ENCODE measurements at places on chromosomes 3 and 15.
A peak's percentile ranks its signal among the peaks of the same experiment; 100 is the strongest.

GRCh38 chr15:57559875-57560274 lies 31.8 kb upstream of the MYZAP start:
- peak; percentile 67 for DNase-seq

DNA sequence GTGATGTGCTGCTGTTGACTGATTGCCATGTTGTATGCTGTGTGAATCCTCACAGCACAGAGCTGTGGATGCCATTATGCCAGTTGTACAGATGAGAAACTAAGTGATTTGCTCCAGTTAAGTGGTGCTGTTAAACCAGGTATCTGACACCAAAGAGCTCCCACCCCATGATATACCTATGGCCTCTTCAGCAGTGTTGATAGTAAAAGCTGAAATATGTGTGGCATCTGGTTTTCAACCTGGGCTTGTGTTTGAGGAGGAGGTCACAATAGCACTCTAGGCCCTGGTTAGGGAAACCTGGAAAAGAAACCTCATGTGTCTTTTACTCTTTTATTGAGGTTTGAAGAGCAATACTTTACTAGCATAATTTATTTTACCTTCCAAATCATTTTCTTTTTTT lies 21.4 kb downstream of the RAD54L2 start:
- DNase-seq: no peak

GRCh38 chr15:60414016-60414682 lies 16.4 kb upstream of the ANXA2 start:
- DNase-seq: no peak

DNA sequence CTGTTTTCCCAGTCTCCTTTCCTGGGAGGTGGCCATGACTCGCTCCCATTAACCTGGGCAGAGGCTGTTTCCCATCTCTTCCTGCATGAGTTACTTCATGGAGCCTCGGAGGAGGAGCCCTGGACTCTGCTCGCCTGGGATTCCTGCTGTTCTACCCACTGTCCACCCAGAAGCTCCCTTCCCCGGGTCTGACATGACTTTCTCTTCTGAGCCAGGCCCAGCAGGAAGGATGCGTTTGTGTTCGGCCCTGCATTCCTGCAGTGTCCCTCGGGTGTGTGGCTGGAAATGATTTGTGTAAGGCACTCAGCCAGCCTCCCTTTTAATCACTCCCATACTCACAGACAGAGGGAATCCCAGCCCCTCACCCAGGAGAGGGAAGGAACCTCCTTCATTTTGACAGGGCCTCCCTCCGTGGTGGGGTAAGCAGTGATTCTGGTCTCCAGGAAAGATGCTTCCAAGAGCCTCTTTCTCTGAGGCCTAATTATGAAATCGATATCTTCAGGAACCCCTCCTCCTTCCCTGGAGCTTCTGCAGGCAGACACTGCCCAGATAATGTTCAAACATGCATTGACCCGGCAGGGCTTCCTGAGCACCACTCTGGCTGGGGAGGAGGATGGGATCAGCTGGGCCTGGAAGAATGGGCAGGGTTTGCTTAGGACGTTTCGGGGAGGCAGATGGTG lies 41.6 kb upstream of the DLG1 start:
- no peak for DNase-seq

- DNase-seq: no peak
Observed at GRCh38 chr3:1348547-1348946, 255.7 kb downstream of the CNTN6 start.

DNA sequence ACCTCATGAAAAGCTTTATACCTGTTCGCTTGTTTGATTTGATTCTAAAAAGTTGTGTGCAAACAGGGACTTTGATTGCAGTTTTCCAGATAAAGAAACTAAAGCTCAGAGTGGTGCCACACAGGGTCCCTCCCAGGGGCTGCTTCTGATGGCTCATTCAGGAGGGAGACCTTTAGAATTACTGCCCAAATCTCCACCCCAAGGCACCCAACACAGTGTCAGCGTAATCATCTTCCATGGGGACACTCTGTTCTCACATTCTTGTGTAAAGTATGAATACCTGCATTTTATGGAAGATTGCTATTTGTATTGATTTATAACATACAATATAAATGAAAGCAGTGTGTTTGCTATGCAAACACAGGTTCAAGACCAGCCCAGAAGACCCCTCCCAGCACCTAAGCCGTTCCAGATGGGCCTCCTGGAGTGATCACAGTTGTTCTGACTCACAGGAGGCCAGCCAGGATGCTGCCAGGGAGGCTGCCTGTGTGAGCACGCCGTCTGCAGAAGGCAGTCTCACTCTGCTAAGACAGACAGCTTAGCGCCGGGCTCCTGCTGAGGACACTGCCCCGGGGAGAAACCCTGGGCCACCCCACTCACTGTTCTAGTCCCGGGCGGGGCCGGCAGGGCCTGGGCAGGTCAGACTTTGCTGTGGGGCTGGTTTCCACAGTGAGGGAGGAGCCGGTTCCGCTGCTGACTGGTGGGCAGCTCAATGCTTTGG lies 185.6 kb downstream of the FAM43A start:
- DNase-seq: no peak

DNA sequence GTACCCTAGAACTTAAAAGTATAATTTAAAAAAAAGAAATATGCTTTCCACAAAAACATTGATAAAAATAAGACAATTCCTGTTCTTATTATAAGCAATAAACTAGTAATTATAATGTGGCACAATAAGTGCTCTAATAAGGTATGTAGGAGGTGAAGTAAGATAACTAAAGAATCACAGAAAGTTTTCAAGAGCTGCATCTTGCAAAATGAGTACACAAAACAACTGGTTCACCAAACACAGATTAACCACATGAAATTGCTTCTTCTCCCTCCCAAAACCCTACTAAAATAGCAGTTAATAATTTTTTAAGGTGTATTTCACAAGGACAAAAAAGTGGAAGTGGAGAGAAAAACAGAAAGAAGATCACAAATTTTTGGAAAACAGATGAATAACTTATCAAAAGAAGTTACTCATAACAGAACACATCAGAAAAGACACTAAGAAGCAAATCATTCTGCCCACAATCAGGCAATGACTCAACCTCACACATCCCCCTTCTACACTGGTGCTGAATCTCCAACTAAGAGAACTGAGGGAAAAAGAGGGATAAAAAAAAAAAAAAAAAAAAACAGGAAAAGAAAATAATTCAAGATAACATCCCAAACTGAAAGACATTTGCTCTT lies 64.2 kb downstream of the TBC1D5 start:
- DNase-seq: no peak

DNA sequence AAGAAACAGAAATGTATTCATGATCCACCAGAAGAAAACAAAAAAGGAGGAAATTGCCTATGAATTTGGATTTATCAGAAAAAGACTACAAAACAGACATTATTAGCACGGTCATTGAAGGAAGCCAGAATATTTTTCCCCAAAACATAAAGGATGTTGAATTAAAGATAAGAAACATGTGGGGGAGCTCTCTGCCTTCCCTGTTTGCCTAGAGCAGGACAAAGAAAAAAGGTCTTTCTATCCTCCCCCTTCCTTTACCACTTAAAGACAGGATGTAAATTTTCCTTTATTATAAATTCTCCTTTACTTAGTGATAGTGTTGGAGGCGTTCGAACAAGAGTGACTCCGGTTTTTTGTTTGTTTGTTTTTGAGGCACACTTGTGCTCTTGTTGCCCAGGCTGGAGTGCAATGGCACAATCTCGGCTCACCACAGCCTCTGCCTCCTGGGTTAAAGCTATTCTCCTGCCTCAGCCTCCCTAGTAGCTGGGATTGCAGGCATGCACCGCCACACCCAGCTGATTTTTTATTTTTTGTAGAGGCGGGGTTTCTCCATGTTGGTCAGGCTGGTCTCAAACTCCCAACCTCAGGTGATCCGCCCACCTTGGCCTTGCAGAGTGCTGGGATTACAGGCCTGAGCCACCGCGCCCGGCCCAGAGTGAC lies 14.9 kb upstream of the RPN1 start:
- DNase-seq: no peak

- DNase-seq: no peak
Observed at GRCh38 chr3:162641317-162641716, 1144.7 kb downstream of the OTOL1 start.

GRCh38 chr15:45471151-45471550 lies 51.4 kb downstream of the SLC30A4 start:
- no peak for DNase-seq

- DNase-seq: no peak
Observed at GRCh38 chr3:179701176-179701827, 48.5 kb downstream of the USP13 start.

DNA sequence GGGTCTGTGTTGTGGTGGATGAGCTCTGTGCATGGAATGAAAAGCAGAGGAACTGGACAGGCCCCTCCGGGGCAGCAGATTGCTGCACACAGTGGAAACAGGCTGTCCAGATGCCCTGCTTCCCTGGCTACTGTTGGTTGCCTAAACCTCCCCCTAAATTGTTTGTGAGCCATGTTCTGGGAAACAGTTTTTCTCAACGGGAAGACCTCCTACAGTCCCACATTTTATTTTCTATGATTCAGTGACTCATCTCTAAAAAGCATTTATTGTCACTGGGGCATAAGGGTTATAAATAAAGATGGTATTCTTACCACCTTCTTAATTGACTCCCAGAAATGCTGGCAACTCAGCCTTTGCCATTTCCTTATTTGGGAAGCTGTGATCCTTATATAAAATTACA lies 20.3 kb upstream of the PTPN9 start:
- no peak for DNase-seq

Data from activated T-cell treated with anti-CD3 and anti-CD28 coated beads for 1 hour (primary cell).